Smooth muscle cell of the pulmonary artery (primary cell): ENCODE measurements at places on chromosomes 7 and 10. TPM values are rescaled to one million over a fixed set of nuclear protein-coding genes. Genes with fewer than 3 reads are reported as not detected.

Gene CPA1
- 0.39 and 0.40 TPM in 2 replicates for total RNA-seq

Gene MLXIPL
- 0.03 and 0.39 TPM in 2 replicates for total RNA-seq

Gene FAM171A1
- 19.7 and 22.8 TPM in 2 replicates for total RNA-seq

Gene FAM25C
- total RNA-seq, result not detected in 2 replicates

Gene NKX2-3
- not detected in 2 replicates for total RNA-seq

Gene MYO1G
- 0.07 TPM in 2 replicates for total RNA-seq

Gene TDRD1
- 0.13 and 1.2 TPM in 2 replicates for total RNA-seq

Gene STEAP1
- total RNA-seq, result 48.2 and 62.2 TPM in 2 replicates

Gene C7orf33
- not detected in 2 replicates for total RNA-seq

Gene TRRAP
- 33.9 and 37.9 TPM in 2 replicates for total RNA-seq

Gene SYT15
- 0.17 and 0.20 TPM in 2 replicates for total RNA-seq

Gene PPP1R17
- not detected in 2 replicates for total RNA-seq

Gene HMX2
- not detected in 2 replicates for total RNA-seq

Gene NOC3L
- 25.3 and 28.5 TPM in 2 replicates for total RNA-seq

Gene CROT
- total RNA-seq, result 13.4 and 14.9 TPM in 2 replicates
